ENCODE measurements at places on chromosomes 1 and 21. TPM values are rescaled to one million over a fixed set of nuclear protein-coding genes. Genes with fewer than 3 reads are reported as not detected.

LCE2B gene
- total RNA-seq = not detected

SPATA46 gene
- total RNA-seq = not detected

DNA sequence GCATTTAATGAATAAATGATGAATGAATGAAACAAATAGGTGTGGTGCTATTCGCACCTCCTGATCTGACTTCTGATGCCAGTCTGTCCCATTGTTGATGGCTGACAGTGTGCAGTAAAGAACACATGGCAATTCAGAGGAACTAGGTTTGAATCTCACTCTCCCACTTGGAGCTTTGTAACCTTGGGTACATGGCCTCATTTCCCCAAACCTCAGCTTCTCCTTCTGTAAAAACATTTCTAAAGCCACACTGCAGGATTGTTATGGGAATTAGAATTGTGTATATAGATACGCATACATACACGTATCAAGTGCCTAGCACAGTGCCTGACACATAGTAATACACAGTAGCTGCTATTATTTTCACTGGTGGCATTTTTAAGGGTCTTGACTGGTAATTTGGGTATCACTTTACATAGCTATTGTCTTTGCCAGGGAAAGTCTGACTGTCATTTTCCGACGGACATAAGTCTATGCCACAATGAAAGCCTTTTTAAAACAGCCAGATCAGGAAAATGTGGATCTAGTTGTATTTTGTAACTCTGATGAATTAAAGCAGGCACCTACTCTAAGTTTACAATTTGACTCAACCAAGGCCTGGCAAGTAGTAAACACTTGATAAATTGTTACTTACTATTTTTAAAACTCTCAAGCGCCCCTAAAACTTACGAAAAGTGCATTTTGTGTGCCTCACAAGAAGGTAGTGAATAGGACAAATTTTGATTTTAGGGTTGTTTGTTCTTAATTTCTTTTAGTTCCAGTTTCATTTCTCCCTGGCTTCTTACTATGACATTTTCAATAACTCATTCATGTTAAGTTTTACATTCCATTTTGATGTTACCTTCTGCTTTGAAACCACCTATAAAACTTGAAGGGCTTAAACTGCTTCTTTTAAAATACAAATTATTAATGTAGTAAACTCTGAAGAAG lies 164.4 kb downstream of the SDCCAG8 start:
- DNase-seq = no peak

DNA sequence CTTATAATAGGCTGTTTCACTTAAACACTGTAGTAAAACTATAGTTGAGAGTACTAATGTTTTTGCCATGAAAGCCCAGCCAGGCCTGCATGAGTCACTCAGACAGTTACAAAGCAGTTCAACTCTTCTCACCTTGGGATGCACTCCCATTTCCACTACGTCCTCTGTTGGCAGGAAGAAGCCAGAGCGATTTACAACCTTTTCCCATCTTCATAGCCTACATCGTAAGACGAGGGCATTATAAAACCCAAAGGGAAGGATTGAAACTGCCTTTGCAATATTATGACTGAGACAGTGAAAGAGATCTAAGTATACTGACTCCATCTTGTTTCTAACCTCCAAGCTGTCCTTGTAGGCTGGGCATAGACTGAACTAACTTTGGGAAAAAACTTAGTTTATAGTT lies 71.8 kb upstream of the CSF1 start:
- DNase-seq = no peak

GRCh38 chr1:54310439-54311328 lies 95.5 kb downstream of the SSBP3 start:
- DNase-seq = peak; percentile 51

- DNase-seq = no peak
Observed at GRCh38 chr1:183760661-183761060, 44.3 kb upstream of the RGL1 start.

DNA sequence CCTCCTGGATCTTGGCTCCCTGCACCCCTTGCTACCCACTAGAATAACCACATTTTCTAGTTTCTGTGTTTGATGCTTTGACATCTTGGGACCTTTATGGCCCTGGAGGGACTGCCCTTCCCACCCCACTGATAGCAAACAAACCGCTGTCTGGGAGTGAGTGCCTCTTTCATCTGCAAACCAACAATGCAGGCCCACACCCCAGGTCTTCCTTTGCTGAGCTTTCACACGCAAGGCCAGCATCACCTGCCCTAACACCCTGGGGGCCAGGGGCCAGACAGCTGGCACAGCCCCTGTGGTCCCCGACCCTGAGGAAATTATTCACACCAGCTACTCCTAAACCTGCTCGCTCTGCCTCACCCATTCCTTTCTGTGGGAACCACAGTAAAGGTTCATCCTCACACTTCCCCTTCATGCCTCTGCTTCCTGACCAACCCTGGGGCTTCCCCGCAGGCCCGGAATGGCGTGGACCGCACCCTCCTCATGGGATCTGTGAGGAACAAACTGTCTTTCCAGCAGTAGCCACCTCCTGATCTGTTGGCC lies 15.4 kb downstream of the SLC2A7 start:
- DNase-seq = no peak

PRAMEF1 gene
- not detected for total RNA-seq

KCNJ6 gene
- not detected for total RNA-seq

GRCh38 chr1:246572785-246573184 lies 6.5 kb downstream of the CNST start:
- no peak for DNase-seq

DMRTA2 gene
- not detected for total RNA-seq

DNA sequence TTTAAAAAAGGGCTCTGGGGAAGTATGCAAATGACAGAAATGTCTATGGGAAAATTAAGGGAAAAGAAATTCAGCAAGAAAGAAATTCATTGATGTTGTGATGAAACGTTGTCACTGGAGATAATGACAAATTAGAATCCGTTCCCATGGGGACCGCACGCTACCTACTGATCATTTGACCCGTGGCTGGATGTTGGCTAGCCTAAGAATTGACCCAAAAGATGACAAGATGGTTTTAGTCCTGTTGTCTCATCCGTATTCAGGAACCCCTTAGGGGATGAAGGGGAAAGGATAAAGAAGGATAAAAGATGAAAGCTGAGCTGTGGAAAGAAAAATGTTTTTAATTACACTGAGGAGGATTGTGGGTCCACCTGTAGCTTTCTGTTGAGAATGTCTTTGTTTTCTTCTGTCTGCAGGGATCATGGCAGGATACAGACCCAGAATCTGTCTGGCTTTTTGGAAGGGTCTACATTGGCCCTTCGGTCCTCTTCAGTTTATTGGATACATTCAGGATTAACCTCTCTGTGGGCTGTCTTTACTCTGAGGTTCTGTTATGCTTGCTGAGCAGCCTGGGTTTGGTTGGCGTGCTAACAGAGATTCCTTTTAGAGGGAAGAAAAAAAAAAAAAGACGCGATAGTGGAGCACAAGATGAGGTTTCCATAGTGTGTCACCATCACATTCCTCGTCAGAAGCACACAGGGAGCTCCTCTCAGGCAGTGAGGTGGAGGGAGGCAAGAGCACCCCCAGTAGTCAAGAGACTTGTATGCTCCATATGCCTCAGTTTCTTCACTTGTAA lies 106.2 kb downstream of the CACHD1 start:
- DNase-seq = no peak

GRCh38 chr1:183764981-183765380 lies 39.9 kb upstream of the RGL1 start:
- no peak for DNase-seq

DNA sequence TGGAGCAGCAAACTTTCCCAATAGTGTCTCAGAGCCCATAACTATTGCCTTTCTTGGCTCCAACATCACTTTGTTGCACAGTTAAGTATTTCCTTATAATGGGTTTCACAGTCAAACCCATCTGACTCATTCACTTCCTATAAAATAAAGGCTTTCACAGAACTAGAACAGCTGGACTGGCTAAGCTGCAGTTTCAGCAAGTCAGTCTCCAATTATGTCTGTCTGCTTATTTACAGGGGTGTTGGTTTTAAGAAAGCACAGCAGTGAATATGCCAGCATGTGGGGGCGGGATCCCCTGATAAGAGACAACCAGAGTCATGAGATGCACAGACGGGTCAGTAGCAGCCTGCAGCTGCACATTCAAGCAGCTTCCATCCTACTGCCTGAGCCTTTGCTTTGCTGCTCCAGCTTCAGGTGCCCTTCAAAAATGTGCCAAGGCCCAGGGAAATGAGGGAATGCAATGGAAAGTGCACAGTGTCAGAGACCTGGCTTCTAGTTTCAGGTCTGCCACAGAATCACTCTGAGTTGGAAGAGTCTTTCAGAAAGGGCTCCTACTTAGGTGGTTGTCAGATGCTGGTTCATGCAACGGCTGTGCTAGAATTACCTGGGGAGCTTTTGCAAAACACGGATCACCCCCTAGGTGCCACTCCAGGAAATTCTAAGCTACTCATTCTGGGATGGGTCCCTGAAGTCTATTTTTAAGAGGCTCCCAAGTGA lies 24.8 kb downstream of the RNF19B start:
- peak; percentile 54 for DNase-seq

- no peak for DNase-seq
Observed at GRCh38 chr1:94660994-94661393, 119.4 kb upstream of the F3 start.

GRCh38 chr1:111603979-111604378 lies 15.6 kb upstream of the RAP1A start:
- DNase-seq = peak; percentile 89

- no peak for DNase-seq
Observed at GRCh38 chr1:36408479-36408878, 10.8 kb upstream of the LSM10 start.

- no peak for DNase-seq
Observed at GRCh38 chr1:60920561-60920960, 161.8 kb upstream of the NFIA start.

GRCh38 chr1:41230656-41231055 lies 11.4 kb downstream of the SCMH1 start:
- DNase-seq = no peak

- no peak for DNase-seq
Observed at GRCh38 chr1:156429313-156430060, 60.5 kb downstream of the RHBG start.
